ENCODE measurements at places on chromosomes 1 and 21.
A peak's percentile ranks its signal among the peaks of the same experiment; 100 is the strongest.

DNA sequence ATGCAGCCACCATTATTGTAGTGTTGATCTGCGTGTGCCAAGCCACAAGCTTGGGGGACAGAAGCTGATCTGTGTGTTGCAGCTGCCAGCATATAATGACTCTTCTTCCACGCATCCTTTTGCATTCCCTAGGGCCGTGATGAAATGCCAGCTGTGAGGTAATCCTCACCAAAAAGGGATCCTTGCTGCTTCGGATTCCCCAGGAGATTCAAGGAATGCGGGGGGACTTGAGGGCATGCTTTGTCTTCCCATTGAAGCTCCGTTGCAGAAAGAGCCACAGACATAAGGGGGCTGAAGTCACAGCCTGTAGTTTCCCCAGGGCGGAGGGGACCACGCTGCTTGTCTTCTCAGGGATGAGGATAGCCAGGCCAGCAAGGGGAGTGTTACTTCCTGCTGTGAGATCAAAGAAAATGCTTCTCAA, 281.6 kb upstream of the FMN2 start:
- DNase-seq: no peak

GRCh38 chr1:16967095-16967575, 13.3 kb downstream of the MFAP2 start:
- no peak for DNase-seq

- no peak for DNase-seq
Measured at GRCh38 chr1:185091480-185091879, 46.1 kb downstream of the RNF2 start.

DNA sequence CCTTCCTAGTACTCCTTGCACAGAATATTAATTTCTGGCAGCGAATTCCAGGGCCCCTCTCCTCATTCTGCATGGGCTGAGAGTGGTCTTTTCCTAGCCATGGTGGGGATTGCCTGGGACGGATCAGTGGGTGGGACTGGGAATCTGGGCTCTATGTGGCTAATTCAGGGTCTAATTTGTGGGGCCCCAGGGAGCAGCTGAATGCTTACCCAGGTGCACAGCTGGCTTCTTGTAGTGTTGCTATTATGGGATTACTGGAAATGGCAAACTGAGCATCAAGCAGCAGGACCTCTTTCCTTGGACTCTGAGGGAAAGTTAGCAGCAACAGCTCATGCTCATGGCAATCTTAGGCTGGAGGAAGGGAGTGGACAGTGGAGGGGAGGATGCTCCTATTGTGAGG, 187.1 kb upstream of the CACNA1E start:
- no peak for DNase-seq

DNA sequence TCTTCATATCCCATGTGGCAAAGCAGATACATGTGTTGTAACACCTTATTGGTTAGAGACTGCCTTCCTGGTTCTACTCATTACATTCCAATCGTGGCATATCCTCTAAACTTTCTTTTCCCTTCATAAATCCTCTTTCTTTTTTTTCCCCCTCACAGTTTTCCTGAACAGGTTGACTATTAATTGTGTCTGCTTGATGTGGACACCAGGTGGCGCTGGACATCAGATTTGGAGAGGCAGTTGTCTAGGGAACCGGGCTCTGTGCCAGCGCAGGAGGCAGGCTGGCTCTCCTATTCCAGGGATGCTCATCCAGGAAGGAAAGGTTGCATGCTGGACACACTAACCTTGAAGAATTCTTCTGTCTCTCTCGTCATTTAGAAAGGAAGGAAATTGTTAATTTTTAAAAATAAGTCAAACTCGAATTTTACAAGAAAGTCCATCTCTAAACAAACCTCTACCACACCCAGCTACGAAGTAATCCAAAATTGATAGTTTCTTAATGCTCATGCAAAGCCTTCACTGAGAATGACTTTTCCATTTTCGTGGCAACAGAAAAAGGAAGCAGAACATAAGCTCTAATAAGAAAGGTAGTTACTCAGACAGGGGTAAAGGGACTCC, 59.4 kb upstream of the ASB17 start:
- DNase-seq: peak; percentile 75

DNA sequence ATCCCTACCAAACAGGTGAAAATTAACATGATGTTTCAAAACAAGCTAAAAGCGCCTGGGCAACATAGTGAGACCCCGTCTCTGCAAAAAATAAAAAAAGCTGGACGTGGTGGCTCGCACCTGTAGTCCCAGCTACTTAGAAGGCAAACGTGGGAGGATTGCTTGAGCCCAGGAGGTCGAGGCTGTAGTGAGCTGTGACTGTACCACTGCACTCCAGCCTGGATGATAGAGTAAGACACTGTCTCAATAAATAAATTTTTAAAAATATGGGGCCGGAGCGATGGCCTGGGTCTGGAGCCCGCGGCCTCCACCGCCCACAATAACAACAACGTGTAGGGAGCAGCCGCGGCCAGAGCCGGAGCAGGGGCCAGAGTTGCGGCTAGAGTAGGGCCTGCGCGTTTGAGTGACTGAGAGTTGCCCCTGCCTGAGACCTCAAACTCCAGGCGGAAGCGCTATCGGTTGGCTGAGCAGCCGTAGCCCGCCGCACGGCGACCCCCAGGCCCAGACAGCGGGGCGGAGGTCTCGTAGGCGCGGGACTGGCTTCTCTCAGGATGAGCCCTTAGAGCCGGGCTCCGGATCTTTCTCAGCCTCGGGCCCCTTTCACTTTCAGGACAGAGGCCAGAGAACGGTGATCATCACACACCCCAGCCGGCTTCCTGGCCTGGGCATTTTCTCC, 41.4 kb downstream of the ZMYM1 start:
- DNase-seq: no peak

DNA sequence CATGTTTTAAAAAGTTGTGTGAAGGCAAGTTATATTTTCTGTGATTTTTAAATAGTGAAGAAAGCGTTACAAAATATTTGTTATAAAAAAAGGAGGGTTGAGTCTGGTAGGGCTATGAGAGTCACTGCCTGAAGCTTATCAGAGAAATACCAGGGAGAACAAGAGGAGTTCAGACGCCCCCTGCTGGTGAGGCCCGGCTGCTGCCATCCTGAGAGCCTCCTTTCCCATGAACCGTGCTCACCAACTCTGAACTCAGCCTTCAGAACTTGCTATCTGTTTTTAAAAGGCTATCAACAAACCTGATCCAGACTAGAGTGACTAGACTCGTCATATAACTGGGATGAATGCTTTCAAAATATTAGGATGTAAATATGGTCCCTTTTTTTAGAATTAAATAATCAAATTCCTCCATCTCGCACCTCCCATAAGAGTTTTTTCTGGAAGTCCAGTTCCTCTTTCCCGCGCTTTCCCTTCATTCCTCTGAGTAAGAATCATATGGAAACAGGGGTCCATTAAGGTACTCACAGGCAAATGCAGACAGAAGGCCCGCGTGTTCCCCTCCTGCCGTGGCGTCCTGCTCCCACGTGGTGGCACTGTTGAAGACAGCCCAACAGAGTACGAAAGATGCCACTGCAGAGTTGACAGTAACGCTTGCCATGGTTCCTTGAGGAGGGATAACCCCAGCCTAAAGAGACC, 26.2 kb upstream of the SPATA6 start:
- peak; percentile 79 for DNase-seq

DNA sequence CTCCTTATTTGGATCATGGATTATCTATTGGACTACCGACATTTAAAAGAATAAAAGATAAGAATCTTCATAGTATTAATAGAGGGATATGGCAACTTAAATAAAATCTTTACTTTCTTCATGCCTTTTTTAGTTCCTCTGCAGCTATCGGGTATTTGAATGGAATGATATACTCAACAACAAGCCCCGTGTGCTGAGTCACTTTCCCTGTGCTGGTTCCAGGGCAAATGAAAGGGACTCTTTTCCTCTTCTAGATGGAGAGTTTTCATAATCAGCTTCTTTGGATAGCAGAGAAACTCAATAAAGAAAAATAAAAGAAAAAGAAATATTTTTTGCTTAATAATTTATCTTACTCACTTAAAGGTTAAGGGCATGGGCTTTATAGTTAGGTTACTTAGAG, 213.7 kb downstream of the LRRC40 start:
- DNase-seq: no peak

GRCh38 chr1:10338047-10338446, 60.8 kb upstream of the PGD start:
- peak; percentile 79 for DNase-seq

GRCh38 chr1:246724731-246725095, 504 bp downstream of the SCCPDH start:
- no peak for DNase-seq

GRCh38 chr1:23772854-23773242, 5.4 kb upstream of the PITHD1 start:
- no peak for DNase-seq

DNA sequence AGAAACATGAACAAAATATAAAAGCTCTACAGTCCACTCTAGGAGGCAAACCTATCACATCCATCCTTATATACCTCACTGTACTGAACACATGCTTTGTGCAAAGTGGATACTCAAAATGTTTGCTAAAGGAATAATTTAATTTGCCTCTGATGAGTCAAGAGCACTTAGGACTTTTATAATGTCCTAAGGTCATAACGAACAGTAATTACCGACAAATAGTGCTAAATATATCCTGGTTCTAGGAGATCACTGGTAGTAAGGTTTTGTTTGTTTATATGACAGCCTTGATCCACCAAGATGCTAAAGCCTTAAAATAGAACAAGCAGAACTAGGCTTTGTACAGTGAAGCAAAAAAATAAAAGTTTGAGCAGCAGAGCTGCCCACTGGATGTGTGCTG, 70.6 kb downstream of the GADD45A start:
- DNase-seq: no peak

- DNase-seq: peak; percentile 4
Measured at GRCh38 chr21:41610042-41610839, 102.3 kb upstream of the TMPRSS2 start.

DNA sequence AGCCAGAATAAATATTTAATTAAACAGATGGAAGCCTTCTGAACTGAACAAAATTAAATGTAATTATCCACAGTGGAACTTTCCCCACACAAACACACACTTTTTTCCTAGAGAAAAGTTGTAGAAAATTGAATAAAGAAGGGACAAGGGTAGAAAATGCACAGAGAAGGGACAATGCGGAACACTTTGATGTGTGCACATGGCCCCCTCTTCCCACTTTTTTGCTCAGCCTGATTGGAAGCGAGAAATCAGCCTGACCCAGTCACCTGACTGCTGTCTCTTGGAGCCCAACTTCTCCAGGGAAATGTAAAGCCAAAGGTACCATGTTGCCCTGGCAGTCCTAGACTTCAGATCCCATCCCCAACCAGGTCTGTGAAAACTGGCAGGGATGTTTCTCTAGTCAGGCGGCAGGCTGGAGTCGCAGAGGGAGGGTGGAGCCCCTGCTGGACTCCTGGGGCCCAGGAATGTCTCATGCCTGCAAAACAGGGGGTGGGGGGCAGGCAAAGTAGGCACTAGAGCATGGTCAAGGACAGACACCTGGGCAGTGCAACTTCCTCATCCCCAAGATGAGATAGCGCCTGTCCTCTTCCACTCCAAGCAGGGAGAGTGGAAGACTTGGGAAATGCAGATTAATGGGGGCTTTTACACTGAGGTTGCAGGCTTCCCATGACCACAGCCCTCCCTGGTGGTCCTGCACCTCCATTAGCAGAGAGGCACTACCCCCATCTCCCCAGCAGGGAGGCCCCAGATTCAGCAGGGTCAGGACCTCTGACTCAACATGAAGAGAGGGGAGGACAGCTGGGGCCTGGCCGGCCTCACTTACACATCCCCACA, 2.8 kb downstream of the CERS2 start:
- no peak for DNase-seq

DNA sequence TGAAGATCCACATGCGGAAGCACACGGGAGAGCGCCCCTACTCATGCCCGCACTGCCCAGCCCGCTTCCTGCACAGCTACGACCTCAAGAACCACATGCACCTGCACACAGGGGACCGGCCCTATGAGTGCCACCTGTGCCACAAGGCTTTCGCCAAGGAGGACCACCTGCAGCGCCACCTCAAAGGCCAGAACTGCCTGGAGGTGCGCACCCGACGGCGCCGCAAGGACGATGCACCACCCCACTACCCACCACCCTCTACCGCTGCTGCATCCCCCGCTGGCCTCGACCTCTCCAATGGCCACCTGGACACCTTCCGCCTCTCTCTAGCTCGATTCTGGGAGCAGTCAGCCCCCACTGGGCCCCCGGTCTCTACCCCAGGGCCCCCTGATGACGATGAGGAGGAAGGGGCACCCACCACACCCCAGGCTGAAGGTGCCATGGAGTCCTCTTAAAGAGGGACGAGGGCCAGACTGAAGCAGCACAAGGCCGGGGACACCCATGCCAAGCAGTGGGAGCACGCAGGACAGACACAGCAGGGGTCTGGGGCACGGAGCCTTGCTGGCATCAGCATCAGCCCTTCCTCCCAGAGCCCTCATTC, 13.7 kb downstream of the ZBTB7B start:
- no peak for DNase-seq

Data from hypothalamus (tissue), 51 donors.